ENCODE measurements at places on chromosomes 3 and 15.
A peak's percentile ranks its signal among the peaks of the same experiment; 100 is the strongest.

DNA sequence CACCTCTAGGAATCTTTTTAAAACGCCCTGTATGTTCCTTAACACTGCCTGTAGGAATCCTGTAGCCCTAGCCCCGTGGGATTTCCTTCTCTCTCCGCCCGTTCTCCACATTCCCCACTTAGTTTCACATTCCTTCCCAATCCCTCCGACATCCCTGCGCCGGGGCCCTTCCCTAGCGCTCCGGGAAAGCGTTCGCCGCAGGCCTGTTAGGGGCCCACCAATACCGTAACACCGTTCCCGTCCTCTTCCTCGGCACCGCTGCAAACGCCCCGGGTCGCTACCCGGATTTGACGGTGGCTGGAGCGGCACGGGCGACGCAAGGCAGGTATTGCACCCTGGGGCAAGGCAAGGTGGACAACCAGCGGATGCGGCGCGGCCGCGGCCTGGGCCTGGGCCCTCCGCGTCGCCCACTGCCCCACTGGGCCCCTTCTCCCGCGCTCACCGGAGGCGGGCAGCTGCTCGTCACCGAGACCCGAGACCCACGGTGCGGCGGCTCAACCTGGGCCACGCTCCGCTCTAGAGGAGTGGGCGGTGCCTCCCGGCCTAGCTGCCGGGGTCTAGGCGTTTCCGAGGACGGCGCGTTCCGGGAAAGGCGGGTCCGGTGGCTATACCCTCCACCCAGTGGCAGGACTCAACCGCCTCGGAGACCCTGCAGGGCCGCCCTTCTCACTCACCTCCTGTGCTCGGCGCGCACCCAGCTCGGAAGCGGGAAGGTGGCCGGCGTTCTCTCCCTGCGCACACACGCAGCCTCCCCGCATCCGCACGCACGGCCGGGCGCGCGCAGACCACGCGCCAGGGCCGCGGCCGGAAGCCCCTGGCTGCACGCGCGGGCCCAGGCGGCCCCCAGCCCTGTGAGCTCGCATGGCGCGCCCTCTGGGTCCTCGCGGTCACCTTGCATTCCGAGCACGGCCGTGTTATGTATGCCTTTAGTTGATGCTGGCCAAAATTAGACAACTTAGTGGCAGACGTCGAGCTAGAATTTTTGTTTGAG lies at the start of gene B3GALNT1:
Gene B3GALNT1 (minus strand): TSS at position 789 of the 991 bp plus-strand sequence. CDS start 18,595 bp downstream, outside the sequence.
- peak; percentile 49 for DNase-seq

GRCh38 chr15:42084465-42085235 lies 9.7 kb downstream of the PLA2G4D start:
- peak; percentile 73 for DNase-seq

GRCh38 chr3:13075318-13075717 lies 2.1 kb upstream of the IQSEC1 start:
- no peak for DNase-seq

DNA sequence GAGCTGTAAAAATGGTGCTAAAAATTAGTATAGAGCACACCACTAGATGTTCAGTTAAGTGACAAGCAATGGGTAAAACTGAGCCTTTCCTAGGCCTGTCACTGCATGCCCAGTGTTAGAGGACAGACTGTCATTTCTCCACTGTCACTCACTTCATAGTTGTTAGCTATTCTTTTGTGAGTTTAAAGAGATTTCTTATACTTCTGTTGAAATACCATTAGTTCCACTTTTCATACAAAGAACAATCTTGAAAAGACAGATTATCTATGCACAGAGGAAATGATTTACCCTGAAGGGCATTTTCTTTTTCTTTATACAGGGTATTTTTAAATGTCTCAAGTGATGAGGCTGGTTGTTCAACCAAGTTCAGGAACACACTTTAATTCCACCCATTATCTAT lies 28.3 kb upstream of the CHMP2B start:
- no peak for DNase-seq

- no peak for DNase-seq
Measured at GRCh38 chr15:67807141-67807540, 18.2 kb upstream of the SKOR1 start.

DNA sequence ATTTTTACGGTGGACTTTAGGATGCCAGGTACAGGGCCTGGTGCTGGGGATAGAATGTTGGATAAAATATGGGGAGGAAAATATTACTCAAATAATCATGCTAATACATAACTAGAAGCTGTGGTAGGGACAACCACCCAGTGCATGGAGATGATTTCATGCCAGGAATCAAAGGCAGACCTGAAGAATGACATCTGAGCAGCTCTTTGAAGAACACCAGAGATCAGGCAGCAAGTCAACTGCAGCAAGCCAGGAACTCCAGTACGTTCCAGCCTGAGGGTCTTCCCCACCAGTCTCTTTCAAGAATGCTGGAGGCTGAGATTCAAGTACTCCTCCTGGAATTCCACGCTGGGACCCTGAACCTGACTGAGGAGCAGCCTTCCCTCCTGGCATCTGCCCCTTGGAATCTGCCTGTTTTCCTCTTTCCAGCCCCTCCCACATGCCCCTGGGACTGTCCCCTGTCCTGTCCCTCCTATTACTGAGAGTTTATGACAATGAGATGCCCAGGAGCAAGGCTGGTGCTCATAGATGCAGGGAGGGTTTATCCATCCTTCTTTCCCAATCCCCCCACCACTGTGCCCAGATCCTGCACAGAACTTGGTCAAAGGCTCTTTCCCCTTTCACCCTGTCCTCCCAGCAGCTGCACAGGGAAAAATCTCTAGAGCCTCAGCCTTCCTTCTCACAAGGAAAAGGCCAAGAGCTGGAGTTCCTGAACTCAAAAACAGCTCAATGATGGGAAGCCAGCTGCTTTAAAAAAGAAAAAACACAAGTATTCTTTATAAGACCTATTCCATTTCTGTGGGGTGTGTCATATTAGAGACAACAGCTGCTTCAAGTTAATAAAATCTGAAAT lies 68.0 kb downstream of the PDZRN3 start:
- no peak for DNase-seq

DNA sequence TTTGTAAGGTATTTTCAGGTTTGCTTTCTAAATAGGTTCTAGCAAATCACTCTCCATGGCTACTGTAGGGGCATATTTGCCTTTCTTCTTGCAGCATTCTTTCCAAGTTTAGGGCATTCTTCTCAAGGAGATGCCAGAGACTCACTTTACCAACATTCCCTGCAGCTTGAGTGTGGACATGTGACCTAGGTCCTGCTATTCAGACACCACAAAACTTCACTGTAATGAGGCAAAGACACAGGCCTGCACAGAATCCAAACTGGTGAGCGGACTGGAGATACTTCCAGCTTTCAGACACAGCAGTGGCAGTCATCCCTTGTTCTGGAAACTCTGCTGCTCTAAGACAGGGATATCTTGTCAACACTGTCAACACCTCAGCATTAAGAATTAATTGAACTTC lies 146.4 kb upstream of the PFN2 start:
- no peak for DNase-seq

DNA sequence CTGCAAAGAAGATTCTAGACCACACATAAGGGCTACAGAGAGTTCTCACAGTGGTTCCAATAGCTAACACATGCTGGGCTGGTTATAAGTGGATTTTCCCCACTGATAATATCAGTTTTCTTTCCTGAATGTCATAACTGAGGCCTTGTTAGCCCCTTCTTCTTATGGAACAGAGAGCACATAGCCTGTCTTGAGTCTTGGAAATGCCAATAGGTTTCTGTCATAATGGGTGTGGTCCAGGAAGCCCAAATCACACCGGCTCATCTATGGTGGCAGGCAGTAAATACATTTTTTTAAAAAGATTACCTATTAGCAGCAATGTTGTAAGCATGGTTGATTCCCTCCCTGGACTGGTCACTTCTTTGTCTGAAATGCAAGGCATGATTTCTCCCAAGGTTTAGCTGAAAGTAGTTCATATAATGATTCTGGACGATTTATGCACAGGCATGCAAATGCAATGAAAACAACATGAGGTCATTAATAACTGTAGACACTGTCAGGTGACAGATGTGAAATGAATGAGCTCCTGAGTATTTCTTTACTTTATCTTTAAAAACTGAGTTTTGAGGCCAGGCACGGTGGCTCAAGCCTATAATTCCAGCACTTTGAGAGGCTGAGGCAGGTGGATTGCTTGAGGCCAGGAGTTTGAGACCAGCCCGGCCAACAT lies 67.2 kb upstream of the ATP2C1 start:
- DNase-seq = no peak

DNA sequence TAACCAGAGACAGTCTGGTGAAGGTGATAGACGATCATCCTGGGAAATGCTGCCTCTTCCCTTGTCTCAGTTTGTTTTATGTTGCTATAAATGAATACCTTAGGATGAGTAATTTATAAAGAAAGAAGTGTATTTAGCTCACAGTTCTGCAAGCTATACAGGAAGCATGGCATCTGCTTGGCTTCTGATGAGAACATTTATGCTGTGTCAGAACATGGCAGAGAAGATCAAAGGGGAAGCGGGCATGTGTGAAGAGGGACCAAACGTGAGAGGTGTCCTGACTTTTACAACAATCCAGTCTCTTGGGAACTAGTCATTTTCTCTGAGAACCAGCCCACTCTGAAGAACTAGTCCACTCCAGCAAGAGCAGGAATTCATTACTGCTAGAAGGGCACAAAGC lies 9.6 kb downstream of the CMC1 start:
- DNase-seq = no peak

GRCh38 chr15:43211224-43211735 lies 9.5 kb downstream of the EPB42 start:
- no peak for DNase-seq

DNA sequence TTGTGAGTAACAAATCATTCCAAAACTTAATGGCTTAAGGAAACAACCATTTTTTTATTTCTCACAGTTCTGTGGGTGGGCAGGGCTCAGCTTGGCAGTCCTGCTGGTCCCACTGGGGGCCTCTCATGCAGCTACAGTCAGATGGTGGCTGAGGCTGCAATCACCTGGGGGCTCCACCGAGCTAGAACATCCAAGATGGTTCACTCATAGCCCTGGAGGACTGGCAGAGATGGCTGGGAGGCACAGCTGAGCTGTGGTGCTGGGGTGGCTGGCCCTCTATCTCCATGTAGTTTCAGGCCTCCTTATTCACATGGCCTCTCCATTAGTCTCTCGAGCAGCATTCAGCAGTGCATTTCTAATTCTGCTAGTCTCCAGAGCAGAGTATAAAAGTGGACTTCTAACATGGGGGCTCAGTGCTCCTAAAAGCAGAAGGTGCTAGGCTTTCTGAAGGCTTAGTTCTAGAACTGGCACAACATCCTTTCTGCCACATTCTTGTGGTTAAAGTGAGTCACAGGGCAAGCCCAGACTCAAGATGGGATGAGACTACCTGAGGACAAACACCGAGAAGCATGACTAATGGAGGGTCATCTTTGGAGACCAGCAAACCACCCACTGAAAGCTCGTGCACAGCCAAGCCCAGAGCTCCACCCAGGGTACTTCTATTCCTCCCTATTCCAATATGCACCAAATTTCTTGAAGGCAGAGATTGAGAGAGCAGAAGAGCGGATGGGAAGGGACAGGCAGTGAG lies 6.3 kb downstream of the CAV3 start:
- no peak for DNase-seq

Data from head of caudate nucleus (tissue), 42 donors.